GM06990 (cell line): ENCODE measurements at places on chromosomes 2 and 18.
A peak's percentile ranks its signal among the peaks of the same experiment; 100 is the strongest.

DNA sequence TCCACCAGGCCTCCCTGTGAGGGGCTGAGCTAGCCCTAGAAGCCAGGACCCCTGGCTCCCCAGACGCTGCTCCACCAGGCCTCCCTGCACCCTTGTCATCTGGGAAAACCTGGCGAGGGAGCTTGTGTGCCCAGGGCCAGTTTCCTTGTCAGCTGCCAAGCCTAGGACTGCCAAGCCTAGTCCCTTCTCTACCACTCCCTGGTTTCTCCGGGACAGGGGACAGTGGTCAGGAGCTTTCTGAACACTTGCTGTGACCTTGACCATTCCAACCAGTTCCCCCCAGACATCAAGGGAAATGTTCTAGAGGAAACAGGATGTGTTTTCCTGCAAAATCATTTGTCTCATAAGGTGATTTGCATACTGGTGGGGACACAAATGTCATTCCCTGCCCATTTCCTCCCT, 41.3 kb upstream of the MRPL33 start:
- DNase-seq = no peak

GRCh38 chr2:166127217-166128155, at the start of gene SCN1A:
Gene SCN1A, minus strand, starts transcription at chr2:166128020. Its CDS starts 54,399 bp downstream, at chr2:166073621.
- peak; percentile 9 for DNase-seq

GRCh38 chr2:64273524-64274398, 129.5 kb upstream of the PELI1 start:
- no peak for DNase-seq

- no peak for DNase-seq
Measured at GRCh38 chr2:137937778-137938177, 26.5 kb upstream of the HNMT start.

DNA sequence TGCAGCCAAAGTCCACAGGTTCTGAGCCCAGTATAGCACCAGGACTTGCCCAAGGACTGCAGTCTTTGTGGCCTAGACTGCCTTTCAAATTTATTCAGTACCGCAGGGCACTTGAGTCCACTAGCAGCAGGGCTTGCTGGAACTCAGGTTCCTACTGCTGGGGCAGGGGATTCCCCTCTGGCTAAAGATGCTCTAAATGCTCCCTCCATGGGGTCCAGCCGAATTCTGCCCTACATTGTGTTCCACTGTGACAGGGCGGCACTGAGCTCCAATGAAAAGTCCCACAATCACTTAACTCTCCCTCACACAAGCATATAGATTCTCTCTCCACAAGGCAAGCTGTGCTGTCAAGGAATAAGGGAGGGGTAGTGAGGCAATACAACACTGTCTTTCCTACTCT, 518.1 kb upstream of the VRK2 start:
- DNase-seq = no peak

DNA sequence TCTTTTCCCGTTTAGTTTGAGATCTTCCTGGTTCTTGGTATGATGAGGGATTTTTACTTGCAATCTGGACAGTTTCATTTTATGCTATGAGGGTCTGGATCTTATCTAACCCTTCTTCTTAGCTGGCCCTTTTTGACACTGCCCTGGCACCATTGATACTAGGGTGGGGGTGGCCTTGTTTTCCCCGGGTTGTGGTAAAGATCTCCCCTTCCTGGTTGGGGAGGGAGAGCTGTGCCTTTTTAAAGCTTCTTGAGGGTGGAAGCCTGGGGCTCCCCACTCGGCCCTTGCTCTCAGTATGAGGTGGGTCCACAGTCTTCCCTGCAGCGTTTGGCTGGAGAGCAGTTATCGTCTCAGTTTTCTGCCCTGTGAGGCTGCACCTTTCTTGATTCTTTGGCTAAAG, 66.1 kb downstream of the ASB1 start:
- no peak for DNase-seq

DNA sequence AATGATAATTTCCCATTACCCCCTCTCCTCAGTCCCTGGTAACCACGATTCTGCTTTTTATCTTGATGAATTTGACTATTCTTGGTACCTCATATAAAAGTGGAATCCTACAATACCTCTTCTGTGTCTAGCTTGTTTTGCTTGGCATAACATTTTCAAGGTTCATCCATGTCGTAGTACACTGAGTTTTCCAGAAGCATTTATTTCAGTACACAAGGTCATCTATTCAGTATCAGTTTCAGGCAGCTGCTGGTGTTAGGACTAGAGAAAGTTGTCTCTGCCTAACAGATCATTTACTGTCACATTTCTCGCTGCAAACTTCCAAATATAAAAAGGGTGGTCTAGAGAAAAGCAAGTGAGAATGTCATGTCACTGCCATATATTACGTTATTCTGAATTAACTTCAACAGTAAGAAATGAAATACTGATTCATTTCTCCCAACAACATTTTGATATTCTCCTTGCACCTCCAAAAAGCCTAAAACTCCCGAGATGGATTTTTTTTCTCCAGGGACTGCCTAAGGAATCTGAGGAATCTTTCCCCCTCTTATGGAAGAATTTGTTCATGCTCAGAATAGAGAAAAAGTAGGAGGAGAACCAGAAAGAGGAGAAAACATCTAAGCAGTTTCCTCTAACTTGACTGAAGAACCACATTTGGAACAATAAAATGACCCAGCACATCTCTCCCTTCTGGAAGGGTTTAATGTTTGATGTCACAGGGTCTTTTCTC, 36.0 kb downstream of the CDK15 start:
- DNase-seq = no peak

DNA sequence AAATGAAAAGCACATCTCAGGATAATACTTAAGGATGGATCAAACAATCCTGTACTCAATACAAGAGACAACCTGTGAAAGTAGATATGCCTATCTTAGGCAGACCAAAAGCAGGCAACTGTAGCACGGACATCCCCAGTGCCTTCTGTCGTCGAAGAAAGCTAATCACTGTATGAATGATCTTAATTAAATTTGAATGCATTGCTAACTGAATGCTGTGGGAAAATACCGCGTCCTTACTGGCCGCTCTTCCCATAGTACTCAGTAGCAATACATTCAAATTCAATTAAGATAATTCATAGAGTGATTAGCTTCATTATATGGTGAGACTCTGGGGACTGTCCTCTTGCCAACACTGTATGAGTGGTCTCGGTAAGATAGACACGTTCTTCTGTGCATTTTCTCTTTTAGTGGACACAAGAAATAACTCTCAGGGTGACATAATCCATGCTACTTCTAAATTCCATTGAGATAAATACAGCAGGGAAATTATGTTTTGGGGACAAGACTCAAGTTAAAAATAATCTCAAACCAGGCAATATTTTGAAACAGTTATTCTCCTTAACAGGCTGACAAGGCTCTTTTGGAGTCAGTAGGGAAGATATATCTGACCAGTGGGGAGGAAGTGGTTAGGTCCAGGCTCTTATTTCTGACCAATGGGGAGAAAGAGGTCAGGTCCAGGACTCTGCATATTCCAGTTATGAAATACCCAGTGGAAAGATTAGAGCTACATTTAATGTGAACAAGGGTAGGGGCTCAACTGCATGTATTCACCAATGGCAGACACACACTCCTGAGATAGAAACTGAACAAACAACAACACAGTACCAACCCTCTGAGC, 97.3 kb downstream of the DOCK10 start:
- no peak for DNase-seq

DNA sequence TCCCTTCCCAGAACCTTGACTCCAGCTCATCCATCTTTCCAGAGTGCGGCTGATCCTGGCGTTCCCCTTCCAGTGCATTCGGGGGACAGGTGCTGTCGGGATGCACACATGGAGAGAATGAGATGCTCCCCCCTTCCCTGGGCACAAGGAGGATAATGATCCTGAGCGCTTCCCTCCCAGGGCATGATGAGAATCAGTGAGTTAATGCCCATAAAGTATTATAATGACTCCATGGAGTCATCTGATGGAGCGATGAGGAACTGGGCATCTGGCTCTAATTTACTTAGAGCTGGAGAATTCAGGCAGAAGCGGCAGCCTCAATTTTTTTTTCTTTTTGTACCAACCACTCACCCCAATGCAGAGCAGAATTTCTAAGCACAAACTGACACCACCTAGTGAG, 79.6 kb upstream of the SKOR2 start:
- no peak for DNase-seq

DNA sequence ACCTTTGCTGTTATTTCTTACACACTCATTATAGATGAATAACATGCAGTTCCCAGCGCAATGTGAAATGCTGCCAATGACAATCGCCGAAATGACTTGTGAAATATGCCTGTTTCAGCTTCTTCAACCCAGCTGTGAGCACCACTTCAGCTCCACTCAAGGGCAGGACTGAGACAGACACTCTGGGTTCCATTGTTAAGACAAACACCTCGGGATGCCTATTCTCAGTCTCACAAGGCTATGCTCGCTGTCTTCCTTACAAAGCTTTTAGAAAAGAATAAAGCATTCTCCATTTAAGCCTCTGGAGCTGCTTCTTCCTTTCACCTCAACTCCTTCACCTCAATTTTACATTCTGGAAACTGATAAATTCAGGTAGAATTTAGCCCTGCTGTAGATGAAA, 4.2 kb downstream of the CBLN2 start:
- DNase-seq = no peak

DNA sequence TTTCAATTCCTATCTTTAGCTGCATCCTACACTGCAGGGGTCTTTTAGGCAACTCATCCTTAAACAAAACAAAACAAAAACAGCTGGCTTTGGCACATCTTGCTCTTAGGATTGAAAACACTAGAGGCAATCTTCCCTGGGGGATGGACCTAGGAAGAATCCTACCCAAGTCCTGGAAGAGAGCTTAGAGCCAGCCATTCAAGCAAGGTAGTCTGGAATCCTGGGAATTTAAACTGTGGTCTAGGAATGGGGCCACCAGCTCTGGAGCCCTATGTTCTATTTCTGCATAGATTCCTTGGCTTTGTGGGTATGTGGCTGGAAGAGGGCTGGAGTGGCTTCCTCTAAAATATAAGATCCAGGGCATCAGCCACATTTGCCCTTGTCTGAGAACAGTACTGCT, 27.7 kb downstream of the MYL1 start:
- DNase-seq = no peak

DNA sequence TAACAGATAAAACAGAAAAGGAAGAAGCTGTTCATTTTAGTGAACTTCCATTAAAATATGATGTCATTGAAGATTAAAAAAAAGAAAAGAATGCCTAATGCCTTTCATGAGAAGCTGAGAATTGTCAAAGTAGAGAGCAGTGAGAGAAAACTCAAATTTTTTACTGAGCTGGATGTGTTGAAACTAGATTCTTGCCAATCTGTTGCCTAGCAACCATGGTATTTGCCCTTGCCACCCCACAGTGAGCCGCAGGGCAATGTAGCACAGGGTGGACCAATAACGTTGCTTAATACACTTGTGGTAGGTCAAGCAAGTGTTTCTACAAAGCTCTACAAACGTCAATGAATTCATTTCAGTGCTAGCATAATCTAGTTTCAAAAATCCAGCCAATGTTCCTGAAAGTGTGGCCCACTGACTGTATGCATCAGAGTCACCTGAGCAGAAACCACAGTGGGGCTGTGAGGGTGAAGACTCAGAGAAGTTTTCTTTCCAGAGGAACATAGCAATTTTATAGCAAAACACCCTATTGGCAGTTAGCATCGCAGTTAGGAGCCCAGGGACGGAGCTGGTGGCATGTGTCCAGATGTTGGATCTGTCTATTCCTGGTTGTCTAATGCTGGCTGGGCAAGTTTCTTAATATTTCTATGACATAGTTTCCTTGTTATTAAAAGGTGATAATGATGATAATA, 132.2 kb downstream of the DOCK10 start:
- no peak for DNase-seq

GRCh38 chr2:190804182-190804795, 76.3 kb upstream of the GLS start:
- DNase-seq = no peak

DNA sequence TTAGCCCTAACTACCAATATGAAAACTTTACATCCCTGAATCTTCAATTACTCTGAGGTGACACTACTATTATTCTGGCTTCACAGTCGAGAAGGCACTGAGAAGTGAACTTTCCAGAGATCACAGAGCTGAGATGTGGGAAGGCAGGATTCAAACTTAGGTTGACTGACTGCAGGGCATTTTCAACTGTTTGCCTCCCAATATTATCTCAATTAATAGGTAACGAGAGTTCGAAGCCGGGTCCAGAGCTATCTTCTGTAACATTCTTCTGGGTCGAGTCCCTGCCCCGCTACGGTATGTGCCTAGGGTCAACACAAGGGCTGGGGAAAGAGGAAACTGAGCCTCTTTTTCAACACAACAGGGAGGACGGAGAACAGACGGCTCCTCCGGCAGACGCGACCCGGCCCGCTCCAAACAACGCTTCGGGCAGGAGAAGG, 740 bp downstream of the CHMP3 start:
- no peak for DNase-seq

GRCh38 chr18:8938817-8939216, 163.7 kb upstream of the NDUFV2 start:
- DNase-seq = no peak

- DNase-seq = no peak
Measured at GRCh38 chr2:196502386-196502785, 137.1 kb upstream of the CCDC150 start.

DNA sequence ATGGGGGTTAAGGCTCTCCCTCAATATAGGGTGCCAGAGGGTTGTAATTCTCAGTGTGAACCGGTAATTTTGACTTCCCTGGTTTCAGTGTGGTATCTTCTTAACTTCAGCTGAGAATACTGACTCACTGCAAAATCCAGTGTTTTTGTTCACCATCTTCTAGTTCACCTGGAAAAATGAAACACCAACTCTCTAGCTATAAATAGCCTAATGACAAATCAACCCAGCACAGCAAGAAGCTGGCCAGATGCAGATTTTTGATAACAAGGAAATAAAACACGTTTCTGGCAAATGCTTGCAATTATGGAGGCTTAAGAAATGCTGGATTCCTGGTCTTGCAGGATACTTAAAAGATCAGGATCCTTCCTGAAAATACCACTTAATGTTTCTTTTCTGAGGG, 192.3 kb downstream of the CLIP4 start:
- no peak for DNase-seq

DNA sequence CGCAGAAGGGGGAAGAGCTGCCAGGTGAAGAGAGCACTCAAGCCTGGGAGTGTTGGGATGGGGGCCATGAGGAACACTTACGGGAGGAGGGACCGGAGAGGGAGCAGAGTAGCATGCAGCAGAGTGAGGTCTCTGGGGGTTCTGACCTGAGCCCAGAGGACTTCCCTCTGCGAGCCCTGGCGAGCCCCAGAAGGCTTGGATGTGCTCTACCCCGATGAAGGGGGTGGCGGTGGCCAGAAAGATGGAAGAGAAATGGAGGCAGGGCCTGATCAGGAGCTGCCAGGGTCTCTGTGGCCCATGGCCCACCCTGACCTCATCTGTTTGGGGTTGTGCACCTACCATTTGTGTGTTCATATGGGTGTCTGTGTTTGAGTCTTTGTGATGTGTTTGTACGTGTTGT, 42.0 kb downstream of the CROCC2 start:
- DNase-seq = no peak

DNA sequence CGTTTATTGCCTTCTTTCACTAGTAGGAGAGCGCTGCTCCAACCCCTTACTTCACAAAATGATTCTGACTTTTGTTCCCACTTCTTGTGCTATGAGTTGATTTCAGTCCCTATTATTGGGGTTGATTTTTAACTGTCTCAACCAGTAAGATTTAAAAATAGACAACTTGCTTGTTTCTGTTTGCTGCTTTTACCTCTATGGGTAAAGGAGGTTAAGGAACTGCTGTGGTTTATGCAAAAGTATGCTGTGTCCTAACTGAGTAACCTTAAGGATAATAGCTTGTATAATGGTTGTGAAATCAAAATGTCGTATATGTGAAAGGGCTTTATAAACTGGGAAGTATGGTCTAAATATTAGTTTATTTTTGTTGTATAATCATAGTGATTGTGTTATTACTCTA, 22.6 kb downstream of the ALMS1 start:
- peak; percentile 5 for DNase-seq

- no peak for DNase-seq
Measured at GRCh38 chr18:63909870-63910269, 2.1 kb downstream of the SERPINB10 start.
